T-cell (primary cell): ENCODE measurements at places on chromosomes 1 and 21. TPM values are rescaled to one million over a fixed set of nuclear protein-coding genes. Genes with fewer than 3 reads are reported as not detected.
A peak's percentile ranks its signal among the peaks of the same experiment; 100 is the strongest.

- no peak for DNase-seq
- H3K4me3 ChIP-seq = peak overlapping the region; percentile 83
- H3K27me3 ChIP-seq = peaks cover 20% of the 10 kb centered on the region
- peaks cover 6% of the 10 kb centered on the region for H3K4me1 ChIP-seq
These were observed 674 bp downstream of the PPFIA4 start for GRCh38 chr1:203026666-203027663.

DNA sequence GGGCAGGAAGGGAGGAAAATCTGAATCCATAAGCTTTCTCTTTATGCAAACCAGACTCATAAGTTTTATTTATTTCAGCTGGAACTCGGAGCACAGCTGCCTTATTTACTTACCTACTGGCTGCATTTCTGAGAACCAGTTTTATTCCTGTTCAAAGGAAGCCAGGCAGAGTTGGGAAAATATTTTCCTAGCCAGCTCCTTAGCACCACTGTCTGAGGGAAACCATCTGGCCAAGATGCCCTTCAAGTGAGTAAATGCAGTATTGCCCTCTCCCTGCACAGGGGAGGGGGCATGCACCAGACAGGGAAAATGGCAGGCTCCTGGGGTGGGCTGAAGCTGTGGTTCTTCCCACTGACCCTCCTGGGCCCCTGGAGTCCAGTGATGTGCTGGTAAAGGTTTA lies 28.9 kb upstream of the FMOD start:
- H3K27me3 ChIP-seq = peaks cover 2% of the 10 kb centered on the region
- no peak for DNase-seq
- H3K36me3 ChIP-seq = no peaks in the 10 kb centered on the region
- H3K4me3 ChIP-seq = no peak overlapping the region
- H3K27ac ChIP-seq = no peak overlapping the region
- H3K4me1 ChIP-seq = no peaks in the 10 kb centered on the region

- H3K27ac ChIP-seq = no peak overlapping the region
- no peak overlapping the region for H3K4me3 ChIP-seq
- no peaks in the 10 kb centered on the region for H3K36me3 ChIP-seq
- H3K4me1 ChIP-seq = no peaks in the 10 kb centered on the region
These were observed 226.5 kb downstream of the HMCN1 start for GRCh38 chr1:185960422-185961321.

GRCh38 chr1:26353976-26354820 lies at the start of gene CRYBG2:
TSS of gene CRYBG2 (minus strand) at chr1:26354130. CDS start at chr1:26346657, 7,473 bp downstream.
- H3K4me1 ChIP-seq = peaks cover 4% of the 10 kb centered on the region
- no peaks in the 10 kb centered on the region for H3K27me3 ChIP-seq
- H3K36me3 ChIP-seq = no peaks in the 10 kb centered on the region
- H3K4me3 ChIP-seq = no peak within 1 kb of the TSS
- no peak for DNase-seq

The TNFRSF18 gene
- 13.3 TPM for total RNA-seq

GRCh38 chr1:184915463-184916090 lies 58.7 kb downstream of the NIBAN1 start:
- no peak overlapping the region for H3K4me3 ChIP-seq
- H3K27ac ChIP-seq = no peak overlapping the region
- H3K27me3 ChIP-seq = no peaks in the 10 kb centered on the region
- no peaks in the 10 kb centered on the region for H3K36me3 ChIP-seq
- no peak for DNase-seq

DNA sequence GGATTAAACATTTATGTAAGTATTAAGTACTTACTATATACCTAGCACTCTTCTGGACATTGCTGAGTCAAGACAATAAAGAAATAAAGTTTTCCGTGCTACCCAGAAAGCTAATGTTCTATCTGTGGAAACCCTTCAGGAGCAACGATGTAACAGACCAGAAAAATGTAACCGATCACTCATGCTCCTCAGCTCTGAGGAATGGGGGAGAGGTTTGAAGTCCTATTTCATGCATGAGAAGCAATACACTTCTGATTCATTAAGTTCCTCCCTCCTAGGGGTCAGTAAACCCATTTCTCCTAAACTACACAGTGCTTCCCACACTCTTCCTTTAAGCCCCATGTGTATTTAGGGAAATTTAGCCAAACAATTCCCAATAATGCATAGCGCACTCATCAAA lies 25.6 kb upstream of the KAZN start:
- H3K27me3 ChIP-seq = no peaks in the 10 kb centered on the region
- H3K4me1 ChIP-seq = no peaks in the 10 kb centered on the region
- DNase-seq = no peak
- no peaks in the 10 kb centered on the region for H3K36me3 ChIP-seq
- no peak overlapping the region for H3K27ac ChIP-seq

DNA sequence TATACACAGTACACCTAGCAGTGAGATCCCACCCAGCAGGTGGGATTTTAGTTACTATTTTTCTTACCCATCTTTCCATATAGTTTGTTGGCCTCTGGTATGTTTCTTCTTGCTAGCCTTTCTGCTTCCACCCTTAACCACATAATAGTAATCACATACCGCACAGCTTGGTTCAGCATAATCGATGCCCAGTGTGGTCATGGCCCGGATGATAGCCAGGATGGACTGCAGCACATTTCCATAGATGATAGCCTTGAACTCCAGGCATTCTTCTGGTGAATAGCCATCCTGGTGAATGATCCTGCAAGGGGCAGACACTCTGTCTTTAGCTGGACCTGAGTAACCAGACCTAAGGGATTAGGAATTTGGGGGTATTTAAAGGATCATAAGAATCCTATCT lies 9.5 kb downstream of the GNAT2 start:
- no peaks in the 10 kb centered on the region for H3K27me3 ChIP-seq
- H3K4me1 ChIP-seq = no peaks in the 10 kb centered on the region
- H3K4me3 ChIP-seq = no peak overlapping the region
- no peak for DNase-seq
- H3K27ac ChIP-seq = no peak overlapping the region
- H3K36me3 ChIP-seq = no peaks in the 10 kb centered on the region

- no peaks in the 10 kb centered on the region for H3K36me3 ChIP-seq
- H3K4me1 ChIP-seq = no peaks in the 10 kb centered on the region
- no peak overlapping the region for H3K4me3 ChIP-seq
- H3K27me3 ChIP-seq = peaks cover 44% of the 10 kb centered on the region
- H3K27ac ChIP-seq = no peak overlapping the region
These were observed 49.4 kb upstream of the CD34 start for GRCh38 chr1:207960346-207960745.

The GPR25 gene
- total RNA-seq = 1.2 TPM

- no peaks in the 10 kb centered on the region for H3K36me3 ChIP-seq
- no peak overlapping the region for H3K27ac ChIP-seq
- no peaks in the 10 kb centered on the region for H3K27me3 ChIP-seq
- DNase-seq = no peak
- no peaks in the 10 kb centered on the region for H3K4me1 ChIP-seq
These were observed 53.6 kb downstream of the ERG start for GRCh38 chr21:38444691-38445090.

The C1orf74 gene
- 0.58 TPM for total RNA-seq

The FCGR1A gene
- not detected for total RNA-seq

GRCh38 chr1:117232531-117232930 lies 21.8 kb upstream of the VTCN1 start:
- no peak overlapping the region for H3K4me3 ChIP-seq
- no peaks in the 10 kb centered on the region for H3K36me3 ChIP-seq
- peaks cover 2% of the 10 kb centered on the region for H3K27me3 ChIP-seq
- no peaks in the 10 kb centered on the region for H3K4me1 ChIP-seq

DNA sequence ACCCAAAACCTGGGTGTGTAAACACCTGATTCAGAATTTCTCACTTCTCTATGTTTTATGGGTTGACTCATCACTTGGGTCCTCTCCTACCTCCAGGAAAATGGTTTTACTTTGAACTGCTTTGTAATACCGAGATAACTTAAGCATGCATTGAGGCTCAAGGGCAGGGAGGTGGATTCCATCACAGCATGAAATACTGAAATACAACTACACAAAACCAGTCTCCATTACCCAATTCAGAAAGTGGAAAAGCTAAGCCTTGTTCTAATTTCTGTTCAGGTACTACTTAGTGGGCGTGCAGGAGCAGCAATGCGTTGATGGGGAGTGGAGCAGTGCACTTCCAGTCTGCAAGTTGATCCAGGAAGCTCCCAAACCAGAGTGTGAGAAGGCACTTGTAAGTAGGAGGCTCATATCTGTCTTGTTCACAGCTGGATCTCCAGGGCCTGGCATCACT lies 6.1 kb upstream of the C4BPA start:
- H3K4me1 ChIP-seq = no peaks in the 10 kb centered on the region
- H3K27me3 ChIP-seq = no peaks in the 10 kb centered on the region
- no peak overlapping the region for H3K27ac ChIP-seq
- H3K4me3 ChIP-seq = no peak overlapping the region
- H3K36me3 ChIP-seq = no peaks in the 10 kb centered on the region

The NHLH2 gene
- total RNA-seq = not detected
